Left lung (tissue), 14 donors: ENCODE measurements at places on chromosomes 6 and 20.

GRCh38 chr6:79797912-79798311, 149.4 kb downstream of the ELOVL4 start:
- DNase-seq = no peak

GRCh38 chr6:133632906-133633305, 256.0 kb upstream of the TCF21 start:
- DNase-seq = no peak

DNA sequence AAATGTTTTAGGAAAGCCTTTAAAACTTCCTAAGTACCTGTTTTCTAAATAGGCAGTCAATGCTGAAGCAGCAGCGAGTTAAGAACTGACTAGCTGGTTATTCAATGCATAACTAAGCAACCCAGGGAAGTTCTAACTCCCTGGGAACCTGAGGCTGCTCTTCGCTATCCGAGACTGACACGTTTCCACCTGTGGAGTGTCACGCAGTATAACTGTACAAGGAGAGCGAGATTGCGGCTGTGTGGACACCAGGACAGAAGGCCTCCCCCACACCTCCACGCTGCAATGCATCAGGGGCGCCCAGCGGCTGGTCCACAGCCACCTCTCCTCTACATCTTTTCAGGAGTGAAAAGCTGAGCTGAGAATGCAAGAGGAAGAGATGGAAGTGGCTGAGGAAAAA, 8.0 kb downstream of the PXDC1 start:
- DNase-seq = no peak

DNA sequence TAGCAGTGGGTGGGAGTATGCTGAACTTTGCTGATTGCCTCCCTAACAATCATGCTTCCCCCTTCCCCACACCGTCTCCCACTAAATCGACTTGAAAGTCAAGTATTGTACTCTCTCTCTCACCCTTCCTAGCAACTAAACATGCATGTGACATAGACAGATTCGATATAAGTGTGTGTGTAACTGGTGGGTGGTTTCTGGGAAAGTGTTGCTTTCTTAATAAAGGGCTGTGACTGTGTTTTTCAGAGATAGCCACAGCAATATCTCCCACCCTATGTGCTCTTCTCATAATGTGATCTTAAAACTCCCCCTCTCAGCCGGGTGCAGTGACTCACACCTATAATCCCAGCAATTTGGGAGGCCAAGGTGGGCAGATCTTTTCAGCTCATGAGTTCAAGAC, 49.3 kb upstream of the E2F3 start:
- no peak for DNase-seq

DNA sequence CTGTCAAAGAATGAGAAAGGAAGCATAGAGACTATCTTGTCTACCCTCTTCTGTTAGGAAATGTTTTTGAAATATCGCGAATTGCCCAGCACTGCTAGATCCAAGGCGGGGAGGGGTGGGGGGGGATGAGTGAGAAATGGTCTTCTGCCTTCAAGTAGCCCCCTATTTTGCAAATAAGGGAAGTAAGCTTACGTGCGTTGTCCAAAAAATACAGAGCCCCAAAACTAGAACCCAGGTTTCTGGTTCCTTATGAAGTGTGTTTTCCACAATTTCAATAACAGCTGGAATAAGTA, 923 bp upstream of the ILRUN start:
- DNase-seq = no peak

- DNase-seq = no peak
These were observed 43.6 kb downstream of the USP45 start for GRCh38 chr6:99471638-99472037.

DNA sequence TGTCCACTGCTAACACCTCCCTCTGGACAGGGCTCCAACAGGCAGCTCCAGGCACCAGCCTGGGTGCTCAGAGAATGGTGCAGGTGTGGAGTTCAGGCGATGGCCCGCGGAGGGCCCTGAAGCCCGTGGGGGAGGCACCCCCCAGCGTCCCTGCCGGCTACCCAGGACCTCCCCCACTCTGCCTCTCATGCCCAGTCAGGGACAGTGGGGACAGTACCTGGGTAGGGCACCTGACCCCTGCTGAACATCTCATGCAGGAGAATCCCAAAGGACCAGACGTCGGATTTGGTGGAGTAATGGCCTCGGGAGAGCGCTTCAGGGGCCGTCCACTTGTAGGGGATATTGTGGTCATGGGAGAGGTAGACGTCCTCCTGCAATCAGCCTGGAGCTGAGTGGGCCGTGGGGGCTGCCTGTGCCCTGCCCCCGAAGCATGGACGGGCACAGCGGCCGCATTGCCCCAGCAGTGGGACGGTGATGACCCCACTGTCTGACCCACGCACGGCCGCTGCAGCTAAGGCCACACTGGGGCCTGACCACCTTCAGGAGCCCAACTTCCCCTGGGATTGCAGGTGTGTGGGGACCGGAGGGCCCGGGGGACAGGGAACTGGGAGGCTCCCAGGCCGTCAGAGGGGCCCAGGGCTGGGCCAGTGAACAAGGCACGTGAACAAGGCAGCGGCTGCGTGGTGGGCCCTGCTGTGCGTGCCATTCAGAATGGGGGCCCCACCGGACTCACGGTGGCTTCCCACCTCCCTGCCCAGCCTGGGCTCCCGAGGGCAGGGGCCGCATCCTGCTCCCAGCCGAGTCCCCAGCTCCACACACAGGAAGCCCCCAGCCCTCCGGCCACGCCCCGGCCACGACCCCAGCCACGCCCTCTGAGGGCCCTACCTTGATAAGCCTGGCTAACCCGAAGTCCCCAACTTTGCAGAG, 7.1 kb downstream of the PTK6 start:
- no peak for DNase-seq

GRCh38 chr20:2358006-2358405, 22.7 kb upstream of the TGM6 start:
- no peak for DNase-seq

DNA sequence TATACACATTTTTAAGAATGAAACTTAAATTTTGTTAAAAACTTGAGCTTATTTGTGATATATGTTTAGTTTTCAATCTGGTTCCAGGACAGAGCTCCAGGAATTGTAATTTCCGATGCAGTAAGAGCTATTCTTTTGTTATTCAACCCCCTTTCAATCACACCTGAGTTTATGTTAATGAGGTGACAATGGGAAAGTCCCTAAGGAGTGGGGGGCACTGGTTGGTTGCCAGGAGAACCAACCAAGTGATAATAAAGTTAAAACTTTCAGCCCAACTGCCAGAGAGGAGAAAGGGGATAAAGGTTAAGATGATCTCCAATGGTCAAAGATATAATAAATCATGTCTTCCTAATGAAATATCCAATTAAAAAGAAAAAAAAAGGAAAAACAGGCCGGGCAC, 19.8 kb downstream of the MDN1 start:
- DNase-seq = no peak

GRCh38 chr20:57717797-57718196, 8.0 kb upstream of the PMEPA1 start:
- no peak for DNase-seq

- DNase-seq = no peak
These were observed 1.4 kb downstream of the NCOA6 start for GRCh38 chr20:34824026-34824425.

DNA sequence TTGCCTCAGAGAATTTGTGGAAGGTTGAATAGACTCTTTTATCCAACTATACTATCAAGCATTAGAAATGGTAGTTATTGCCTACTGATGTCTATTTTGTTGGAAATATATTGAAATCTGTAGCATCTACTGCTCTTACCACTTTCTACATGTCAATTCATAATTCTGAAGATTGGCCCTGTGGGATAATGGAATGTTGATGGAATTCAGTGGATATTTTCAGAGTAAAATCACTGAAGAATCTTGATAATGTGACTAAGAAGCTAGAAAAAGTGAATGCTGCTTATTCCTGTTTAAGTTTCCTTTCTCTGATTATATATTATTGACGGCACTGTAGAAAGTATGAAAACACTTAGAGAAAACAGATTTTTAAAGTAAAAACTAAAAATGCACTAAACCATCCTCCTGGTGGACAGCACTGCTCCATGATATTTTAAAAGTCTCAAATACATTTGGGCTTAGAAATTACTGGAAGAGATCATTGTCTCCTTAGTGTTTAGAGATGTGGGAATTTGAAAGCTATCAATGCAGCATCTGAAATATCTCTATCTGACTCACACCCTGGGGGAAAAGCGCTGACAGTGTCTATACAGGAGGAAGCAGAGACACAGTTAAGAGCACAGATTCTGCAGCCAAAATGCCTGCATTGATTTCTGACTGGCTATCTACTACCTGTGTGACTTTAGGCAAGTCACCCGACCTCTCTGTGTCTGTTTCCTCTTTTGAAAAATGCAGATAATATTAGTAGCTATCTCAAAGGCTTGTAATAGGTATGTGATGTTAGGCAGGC, 37.9 kb upstream of the RCAN2 start:
- no peak for DNase-seq

- DNase-seq = no peak
These were observed 135.8 kb upstream of the PRSS16 start for GRCh38 chr6:27111743-27112142.
